ENCODE measurements at places on chromosomes 1 and 21. TPM values are rescaled to one million over a fixed set of nuclear protein-coding genes. Genes with fewer than 3 reads are reported as not detected.
A peak's percentile ranks its signal among the peaks of the same experiment; 100 is the strongest.

Gene KRTAP6-1
- total RNA-seq: not detected

GRCh38 chr1:56396581-56396980 lies 182.8 kb downstream of the PLPP3 start:
- DNase-seq: no peak

Gene CYP2J2
- total RNA-seq: 1.8 TPM

DNA sequence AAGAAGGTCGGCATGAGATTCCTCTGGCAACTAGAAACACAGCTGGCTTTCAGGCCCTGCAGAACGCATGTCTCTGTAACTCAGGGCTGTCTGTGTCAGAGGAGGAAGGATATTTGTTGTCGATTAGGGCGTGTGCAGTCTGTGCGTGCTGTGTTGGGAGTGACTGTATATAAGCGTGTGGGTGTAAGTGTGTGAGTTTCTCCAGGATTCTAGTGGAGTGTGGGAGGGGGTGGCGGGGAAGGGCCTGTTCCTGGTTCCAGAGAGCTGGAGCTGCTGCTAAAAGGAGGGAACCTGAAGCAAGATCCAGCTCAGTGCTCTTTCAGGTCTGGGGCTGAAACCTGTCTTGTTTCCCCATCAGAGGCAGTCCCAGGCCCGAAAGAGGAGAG lies 74.3 kb downstream of the SLC16A1 start:
- DNase-seq: peak; percentile 39

Gene WDTC1
- 19.7 TPM for total RNA-seq

Gene COL11A1
- 810 TPM for total RNA-seq

DNA sequence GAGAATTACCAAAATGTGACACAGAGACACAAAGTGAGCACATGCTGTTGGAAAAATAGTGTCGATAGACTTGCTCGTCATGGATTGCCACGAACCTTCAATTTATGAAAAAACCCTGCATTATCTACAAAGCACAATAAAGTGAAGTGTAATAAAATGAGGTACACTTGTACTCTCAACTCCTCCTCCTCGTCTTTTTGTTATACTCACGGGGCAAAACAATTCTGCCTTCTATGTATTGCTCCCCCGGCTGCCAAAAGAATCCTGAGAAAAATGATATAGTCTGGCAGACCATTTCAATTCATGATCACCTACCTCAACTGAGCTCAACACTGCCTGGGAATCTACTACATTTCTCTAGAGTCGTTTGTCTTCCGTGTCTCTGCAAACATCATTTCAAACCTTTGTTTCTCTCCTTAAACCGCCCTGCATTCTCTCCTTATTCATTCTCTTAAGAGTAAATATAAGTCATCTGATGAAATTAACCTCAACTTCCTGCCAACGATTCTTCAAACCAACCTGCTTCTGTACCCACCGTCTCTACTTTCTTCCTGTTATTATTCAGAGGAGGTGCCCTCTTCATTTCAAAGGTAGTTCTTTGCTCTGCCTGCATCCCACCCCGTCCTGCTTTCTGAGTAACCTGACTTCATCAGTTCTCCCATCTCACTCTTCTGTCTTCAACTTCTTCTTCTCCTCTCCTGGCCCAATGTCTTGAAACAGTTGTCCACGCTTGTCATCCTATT lies 12.9 kb upstream of the IL19 start:
- no peak for DNase-seq

All from astrocyte (in vitro differentiated cells and primary cell).